ENCODE measurements at places on chromosomes 7 and 10.

DNA sequence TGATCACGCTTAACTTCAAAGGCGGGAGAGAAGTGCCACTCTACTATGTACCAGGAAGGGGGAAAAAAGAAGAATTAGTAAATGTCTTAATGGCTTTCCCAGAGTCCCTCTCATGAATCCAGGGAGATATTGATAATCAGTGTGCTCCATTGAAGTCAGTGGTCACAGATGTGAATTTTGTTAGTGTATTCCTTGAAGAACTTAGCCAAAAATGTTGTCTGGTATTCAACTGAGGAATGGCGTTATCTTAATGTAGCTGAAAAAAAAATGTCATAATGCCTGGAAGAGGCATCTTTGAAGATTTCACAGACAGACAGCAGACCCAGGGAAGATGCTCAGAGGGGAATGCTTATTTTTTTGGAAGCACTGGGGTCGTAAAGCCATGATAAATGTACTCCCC is 250.4 kb downstream of the WDR11 start:
- DNase-seq: no peak
- no peaks in the 10 kb centered on the region for H3K36me3 ChIP-seq
- no peaks in the 10 kb centered on the region for H3K4me1 ChIP-seq
- H3K4me3 ChIP-seq: no peak overlapping the region

DNA sequence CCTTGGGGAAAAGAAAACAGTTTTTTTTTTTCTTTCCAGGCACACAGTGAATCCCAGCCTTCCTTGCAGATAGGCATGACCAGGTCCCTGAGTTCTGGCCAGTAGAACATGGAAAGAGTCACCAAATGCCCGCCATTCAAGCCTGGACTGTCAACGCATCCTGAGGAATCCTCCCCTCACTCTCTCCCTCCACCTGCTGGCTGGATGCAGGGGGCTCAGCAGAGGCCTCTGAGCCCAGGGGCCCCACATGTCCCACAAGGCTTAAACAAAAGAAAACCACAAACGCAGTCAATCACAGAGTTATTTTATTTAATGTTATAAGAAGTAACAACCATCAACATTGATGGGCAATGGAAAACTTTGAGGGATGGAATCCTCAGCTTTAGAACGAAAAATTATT is 93.1 kb downstream of the JCAD start:
- H3K27me3 ChIP-seq: peaks cover 4% of the 10 kb centered on the region
- H3K4me3 ChIP-seq: no peak overlapping the region
- H3K27ac ChIP-seq: no peak overlapping the region

DNA sequence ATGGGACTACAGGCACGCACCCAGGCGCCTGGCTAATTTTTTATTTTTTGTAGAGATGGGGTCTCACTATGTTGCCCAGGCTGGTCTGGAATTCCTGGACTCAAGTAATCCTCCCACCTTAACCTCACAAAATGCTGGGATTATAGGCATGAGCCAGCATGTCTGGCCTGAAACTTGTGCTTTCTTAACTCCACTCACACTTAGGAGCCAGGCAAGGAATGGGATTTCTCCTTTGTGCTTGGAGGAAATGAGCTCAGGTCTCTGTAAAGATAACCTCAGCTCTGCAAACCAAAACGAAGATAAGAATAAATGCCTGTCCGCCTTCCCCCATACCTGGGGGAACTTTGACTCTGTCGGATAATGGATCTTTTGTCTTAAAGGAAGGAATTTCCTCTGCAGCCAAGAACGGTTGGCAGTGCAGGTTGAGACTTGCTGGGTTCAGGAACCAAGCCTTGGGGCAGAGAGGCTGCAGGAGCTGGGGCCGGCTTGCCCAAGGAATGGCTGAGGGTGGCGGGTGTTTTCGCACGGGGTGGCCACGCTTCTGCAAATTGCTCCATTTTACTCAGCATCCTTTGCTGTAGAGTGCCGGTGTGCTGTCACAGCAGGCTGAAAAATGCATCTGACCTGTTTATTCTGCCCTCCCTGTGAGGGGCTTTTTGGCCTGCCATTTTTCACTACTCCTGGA is 174.2 kb downstream of the KIAA1217 start:
- peaks cover 38% of the 10 kb centered on the region for H3K4me1 ChIP-seq
- no peaks in the 10 kb centered on the region for H3K36me3 ChIP-seq
- peak overlapping the region; percentile 89 for H3K27ac ChIP-seq
- peak overlapping the region; percentile 59 for H3K4me3 ChIP-seq

DNA sequence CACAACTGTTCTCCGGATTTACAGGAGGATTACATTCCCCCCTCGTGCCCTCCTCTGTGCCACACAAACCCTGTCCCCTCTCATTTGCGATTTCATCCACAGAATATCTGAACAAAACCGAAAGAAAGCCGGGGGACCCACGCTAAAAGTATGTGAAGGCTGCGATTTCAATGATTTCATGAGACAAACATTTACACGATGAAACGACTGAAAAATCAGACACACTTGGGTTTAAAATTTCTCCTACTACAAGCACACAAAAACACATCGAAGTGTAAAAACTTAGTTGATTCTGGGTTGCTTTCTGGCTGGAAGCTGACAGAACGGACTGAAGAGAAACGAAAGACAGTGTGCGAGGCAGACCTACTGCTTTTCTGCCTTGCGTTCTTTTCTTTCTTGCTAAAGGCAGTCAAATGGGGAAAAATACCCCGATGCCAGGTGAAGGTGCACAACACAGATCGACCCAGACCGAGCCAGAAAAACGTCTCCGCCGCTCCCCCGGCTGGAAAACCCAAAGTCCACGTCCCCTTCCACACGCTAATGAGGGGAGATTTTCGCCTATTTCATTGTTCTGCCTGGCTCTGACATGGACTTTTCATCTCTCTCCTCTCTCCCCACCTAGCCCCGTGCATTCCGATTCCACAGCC is 1.2 kb downstream of the HIPK2 start:
- peak overlapping the region; percentile 96 for H3K27ac ChIP-seq
- H3K4me3 ChIP-seq: peak overlapping the region; percentile 99
- H3K4me1 ChIP-seq: peaks cover 64% of the 10 kb centered on the region
- H3K27me3 ChIP-seq: peaks cover 25% of the 10 kb centered on the region
- H3K36me3 ChIP-seq: peaks cover 5% of the 10 kb centered on the region

GRCh38 chr10:110153396-110153795 is 54.0 kb upstream of the MXI1 start:
- H3K4me3 ChIP-seq: no peak overlapping the region
- DNase-seq: no peak
- peaks cover 80% of the 10 kb centered on the region for H3K27me3 ChIP-seq
- H3K36me3 ChIP-seq: no peaks in the 10 kb centered on the region
- no peak overlapping the region for H3K27ac ChIP-seq

GRCh38 chr10:24900888-24901685 is 51.3 kb downstream of the PRTFDC1 start:
- H3K27ac ChIP-seq: no peak overlapping the region
- DNase-seq: no peak
- H3K36me3 ChIP-seq: peaks cover 1% of the 10 kb centered on the region
- H3K27me3 ChIP-seq: no peaks in the 10 kb centered on the region
- peaks cover 55% of the 10 kb centered on the region for H3K4me1 ChIP-seq
- peak overlapping the region; percentile 57 for H3K4me3 ChIP-seq

GRCh38 chr10:79249186-79250121 is 97.8 kb upstream of the PPIF start:
- H3K36me3 ChIP-seq: no peaks in the 10 kb centered on the region
- H3K27ac ChIP-seq: peak overlapping the region; percentile 64
- H3K27me3 ChIP-seq: no peaks in the 10 kb centered on the region
- peak; percentile 57 for DNase-seq
- H3K4me3 ChIP-seq: peak overlapping the region; percentile 75

DNA sequence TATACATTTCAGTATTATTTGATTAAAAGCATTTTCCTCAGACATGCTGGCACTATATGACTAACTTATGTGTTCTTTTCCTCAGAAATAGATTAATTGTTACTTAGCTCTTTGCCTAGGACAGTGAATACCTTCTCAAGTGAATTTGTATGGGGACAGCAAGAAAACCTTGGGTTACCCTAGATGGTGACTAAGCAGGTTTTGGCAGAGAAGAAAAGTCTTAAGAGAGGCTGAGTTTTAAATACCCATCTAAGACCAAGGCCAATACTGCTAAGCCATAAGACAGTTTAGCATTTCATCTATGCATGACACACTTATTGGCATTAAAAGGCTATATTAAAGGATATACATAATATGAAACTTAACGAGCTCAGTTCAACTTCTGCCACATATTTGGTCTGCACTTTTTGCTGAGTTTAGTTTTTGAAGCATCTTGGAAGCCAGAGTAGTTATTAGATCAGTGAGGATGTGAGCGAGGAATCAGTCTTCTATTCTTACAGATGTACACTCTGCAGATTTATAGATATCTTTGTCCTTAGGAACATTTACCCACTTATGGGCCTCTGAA is 54.6 kb upstream of the FAM3C start:
- no peak for DNase-seq
- H3K36me3 ChIP-seq: no peaks in the 10 kb centered on the region
- H3K4me1 ChIP-seq: no peaks in the 10 kb centered on the region
- no peak overlapping the region for H3K4me3 ChIP-seq

DNA sequence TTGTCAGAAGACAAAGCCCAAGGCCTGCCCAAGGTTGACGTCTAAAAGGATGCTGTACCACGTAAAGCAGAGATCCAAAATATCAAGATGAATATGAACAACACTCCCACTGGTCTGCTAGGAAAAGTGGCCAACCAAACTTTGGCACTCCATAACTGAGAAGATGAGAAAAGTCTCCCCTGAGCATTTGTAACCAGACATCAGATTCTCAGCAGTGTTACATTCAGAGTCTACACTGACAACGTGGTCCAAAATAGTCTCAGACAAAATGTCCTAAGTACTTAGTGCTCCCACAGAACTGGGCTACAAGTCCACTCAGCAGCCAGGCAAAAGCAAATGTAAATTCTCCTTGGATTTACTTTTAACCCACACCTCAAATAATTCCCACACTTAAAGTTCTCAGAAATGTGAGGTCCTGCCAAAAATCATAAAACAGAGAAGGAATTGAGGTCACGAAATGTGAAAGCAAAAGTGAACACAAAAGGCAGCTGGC is 185.1 kb upstream of the NOBOX start:
- no peak for DNase-seq
- no peak overlapping the region for H3K27ac ChIP-seq
- no peak overlapping the region for H3K4me3 ChIP-seq
- peaks cover 5% of the 10 kb centered on the region for H3K36me3 ChIP-seq
- no peaks in the 10 kb centered on the region for H3K4me1 ChIP-seq
- H3K27me3 ChIP-seq: no peaks in the 10 kb centered on the region

DNA sequence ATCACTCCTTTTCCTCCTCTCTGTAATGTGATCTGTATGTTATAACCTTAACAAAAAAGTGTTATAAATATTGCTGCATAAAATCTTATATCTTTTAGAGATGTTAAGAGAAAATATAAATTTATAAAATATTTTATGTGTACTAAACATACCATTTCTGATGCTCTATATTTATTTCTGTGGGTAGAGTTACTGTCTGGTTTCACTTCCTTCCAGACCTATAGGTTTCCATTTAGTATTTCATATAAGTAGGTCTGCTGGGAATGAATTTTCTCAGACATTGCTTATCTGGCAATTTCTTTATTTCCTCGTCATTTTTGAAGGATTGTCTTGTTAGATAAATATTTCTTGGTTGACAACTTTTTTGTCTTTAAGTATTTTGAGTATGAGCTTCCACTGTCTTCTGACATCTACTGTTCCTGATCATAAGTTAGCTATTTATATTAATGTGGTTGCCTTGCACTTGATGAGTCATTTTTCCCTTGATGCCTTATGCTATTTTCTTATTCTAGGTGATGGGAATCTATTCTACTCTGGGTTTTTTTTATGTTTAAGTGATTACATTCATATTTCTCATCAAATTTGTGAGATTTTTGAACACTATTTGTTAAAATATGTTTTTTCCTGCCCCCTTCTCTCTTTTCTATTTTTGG is 11.2 kb upstream of the THSD7A start:
- no peaks in the 10 kb centered on the region for H3K27me3 ChIP-seq
- H3K36me3 ChIP-seq: no peaks in the 10 kb centered on the region
- H3K27ac ChIP-seq: no peak overlapping the region
- H3K4me3 ChIP-seq: no peak overlapping the region
- DNase-seq: no peak
- H3K4me1 ChIP-seq: no peaks in the 10 kb centered on the region

DNA sequence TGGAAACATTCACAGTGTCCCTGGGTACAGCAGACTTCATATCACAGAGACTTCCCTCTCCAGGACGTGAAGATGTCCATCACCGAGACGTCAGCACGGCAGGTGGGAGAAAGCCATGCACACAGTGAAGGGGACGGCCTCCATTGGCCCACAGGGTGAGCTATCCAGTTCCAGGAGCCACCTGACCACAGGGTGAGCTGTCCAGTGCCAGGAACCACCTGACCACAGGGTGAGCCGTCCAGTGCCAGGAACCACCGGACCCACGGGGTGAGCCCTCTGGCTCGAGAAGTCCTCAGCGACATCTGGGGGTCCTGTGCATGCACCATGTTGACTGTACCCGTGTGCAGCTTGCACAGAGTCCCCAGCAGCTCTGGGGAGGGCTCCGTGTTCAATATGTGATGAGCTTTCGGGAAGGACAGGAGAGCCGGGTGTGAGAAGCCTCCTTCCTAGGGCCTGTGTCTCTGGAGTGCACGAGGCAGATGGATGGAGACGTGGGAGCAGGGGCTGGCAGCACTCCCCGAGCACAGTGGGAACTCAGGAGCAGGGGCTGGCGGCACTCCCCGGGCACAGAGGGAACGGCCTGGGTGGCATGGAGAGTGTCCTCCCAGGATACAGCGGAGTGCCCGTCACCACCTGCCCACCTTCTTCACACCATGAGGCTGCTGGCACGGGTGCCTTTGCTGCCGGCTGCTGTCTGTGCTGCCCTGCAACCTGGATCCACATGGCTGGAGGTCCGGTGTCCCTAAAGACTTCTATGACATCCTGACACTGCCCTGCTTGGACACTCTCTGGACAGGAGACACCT is 616.2 kb downstream of the DNAJB6 start:
- H3K27me3 ChIP-seq: no peaks in the 10 kb centered on the region
- no peaks in the 10 kb centered on the region for H3K36me3 ChIP-seq
- H3K4me1 ChIP-seq: no peaks in the 10 kb centered on the region
- H3K27ac ChIP-seq: no peak overlapping the region
- H3K4me3 ChIP-seq: no peak overlapping the region

DNA sequence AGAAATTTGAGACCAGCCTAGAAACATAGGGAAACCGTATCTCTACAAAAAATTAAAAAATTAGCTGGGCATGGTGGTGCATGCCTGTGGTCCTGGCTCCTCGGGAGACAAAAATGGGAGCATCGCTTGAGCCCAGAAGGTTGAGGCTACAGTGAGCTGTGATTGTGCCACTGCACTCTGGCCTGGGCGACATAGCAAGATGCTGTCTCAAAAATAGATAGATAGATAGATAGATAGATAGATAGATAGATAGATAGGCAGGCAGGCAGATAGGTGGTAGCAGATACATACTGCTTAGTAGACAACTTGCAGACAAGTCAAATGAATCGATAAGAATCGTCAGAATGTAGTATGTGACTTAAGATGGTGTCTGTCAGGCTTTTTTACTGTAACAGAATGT is 106.9 kb downstream of the SND1 start:
- no peaks in the 10 kb centered on the region for H3K27me3 ChIP-seq
- H3K27ac ChIP-seq: no peak overlapping the region
- H3K4me3 ChIP-seq: no peak overlapping the region
- H3K4me1 ChIP-seq: peaks cover 39% of the 10 kb centered on the region
- DNase-seq: no peak

- H3K36me3 ChIP-seq: no peaks in the 10 kb centered on the region
- H3K4me1 ChIP-seq: no peaks in the 10 kb centered on the region
- peak; percentile 44 for DNase-seq
- H3K27me3 ChIP-seq: peaks cover 7% of the 10 kb centered on the region
These were observed 47.3 kb upstream of the INSYN2A start for GRCh38 chr10:127243490-127244272.

GRCh38 chr10:119251315-119251708 is 43.9 kb downstream of the GRK5 start:
- peaks cover 50% of the 10 kb centered on the region for H3K4me1 ChIP-seq
- DNase-seq: no peak
- H3K4me3 ChIP-seq: peak overlapping the region; percentile 35
- H3K27me3 ChIP-seq: no peaks in the 10 kb centered on the region
